Dorsolateral prefrontal cortex (tissue), 122 donors: ENCODE measurements at places on chromosomes 1 and 21.

- no peak for DNase-seq
These were observed 5.4 kb upstream of the KLHDC7A start for GRCh38 chr1:18475234-18475905.

DNA sequence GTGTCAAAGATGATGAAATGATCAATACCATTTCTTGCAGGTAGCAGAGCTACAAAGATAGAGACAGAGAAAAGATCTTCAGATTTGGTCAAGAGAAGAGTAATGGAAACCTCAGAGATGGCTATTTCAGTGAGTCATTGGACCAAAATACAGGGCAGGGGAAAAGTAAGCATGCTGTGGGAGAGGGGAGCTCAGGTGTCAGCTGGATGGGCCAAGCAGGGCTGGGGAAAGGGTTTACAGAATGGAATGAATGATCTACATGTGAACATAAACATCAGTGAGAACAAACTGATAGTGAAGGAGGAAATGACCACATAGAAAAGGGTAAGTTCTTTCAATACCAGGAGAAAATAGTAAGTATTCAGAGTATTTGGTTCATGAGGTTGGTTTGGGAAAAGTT is 61.4 kb upstream of the CNN3 start:
- DNase-seq: no peak

DNA sequence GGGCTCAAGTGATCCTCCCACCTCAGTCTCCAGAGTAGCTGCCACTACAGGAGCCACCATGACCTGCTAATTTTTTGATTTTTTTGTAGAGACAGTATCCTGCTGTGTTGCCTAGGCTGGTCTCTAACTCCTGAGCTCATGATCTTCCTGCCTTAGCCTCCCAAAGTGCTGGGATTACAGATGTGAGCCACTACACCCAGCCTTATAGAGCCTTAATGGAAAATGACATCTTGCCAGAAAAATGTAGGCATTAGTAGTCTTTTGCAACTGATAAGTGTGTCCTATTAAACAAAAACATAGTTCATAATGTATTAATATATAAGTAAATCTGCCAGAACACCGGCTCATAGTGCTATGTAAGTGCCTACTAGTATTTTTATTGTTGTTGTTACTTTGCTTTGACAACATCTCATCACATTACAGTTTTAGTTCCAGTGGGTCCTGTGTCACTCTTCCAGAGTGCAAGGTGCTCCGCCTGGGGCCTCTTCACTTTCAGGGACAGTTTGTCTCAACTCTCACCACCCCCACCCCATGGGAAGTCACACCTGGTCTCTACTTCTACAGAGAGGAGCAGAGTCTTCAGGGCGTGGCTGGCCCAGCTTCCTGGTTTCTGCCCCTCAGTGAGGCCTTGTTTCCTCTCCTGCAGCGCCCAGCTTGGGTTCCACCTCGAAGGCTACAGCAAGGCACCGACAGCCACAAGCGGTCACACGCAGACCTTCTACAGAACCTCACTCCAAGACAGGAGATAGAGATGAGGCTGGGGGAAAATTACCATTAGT is 30.1 kb downstream of the RHOU start:
- DNase-seq: no peak

DNA sequence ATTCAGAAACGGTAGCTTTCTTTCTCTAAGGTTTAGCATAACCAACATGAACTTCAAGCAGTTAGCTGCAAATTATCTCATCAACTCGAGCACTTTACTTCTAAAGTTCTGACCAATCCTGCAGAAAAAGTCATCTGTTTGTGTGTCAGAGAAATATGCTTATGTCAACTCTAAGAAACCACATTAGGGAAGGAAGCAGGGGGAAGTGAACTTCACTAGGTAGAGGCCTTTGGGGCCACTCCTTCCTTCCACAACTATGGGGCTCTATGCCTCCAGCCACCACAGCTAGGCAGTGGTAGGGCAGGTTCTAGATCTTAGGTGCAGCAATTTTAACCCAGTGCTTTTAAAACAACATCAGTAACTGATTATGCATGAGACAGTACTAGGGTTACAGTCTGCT is 375.9 kb downstream of the DSCAM start:
- DNase-seq: no peak
